ENCODE measurements at places on chromosomes 3 and 15.

DNA sequence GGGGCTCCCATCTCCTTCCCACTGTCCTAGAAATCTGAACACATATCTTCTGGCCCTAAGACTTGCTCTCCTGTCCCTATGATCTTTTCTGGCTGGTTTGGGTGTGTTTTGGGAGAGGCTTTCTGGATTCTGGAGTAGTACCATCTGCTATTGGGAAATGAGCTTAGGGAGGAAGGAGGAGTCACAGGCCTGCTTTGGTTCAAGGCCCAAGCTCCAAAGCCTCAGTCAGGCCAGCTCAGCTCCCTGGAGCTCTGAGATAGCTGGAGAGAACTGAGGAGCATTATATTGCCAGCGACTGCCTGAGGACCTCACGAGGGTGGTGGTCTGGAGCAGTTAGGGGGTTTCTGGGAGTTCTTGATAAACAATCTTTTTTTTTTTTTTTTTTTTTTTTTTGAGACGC lies 18.7 kb downstream of the RASGRF1 start:
- no peak for DNase-seq

GRCh38 chr3:13620281-13620680 lies 71.4 kb downstream of the FBLN2 start:
- no peak for DNase-seq

DNA sequence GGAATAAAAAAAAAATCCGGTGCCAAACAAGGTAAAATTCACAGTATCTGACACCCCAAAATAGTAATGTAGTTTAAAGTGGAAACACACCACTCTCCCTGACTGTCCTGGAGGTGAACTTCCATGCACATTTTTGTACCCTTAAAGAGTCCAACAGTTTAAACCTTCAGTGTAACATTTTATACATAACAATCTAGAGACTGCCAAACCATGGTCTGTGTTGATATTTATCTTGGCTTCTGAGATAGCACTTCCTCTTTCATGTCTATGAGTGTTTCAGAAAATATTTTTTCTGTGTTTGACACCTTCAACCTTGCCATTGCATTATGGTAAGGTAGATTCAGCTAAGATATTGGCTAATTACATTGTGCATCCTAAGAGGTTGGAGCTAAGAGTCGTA lies 13.9 kb downstream of the TMEM45A start:
- DNase-seq = no peak

- DNase-seq = no peak
These were observed 51.2 kb downstream of the MCTP2 start for GRCh38 chr15:94282269-94283250.

- DNase-seq = no peak
These were observed 287.8 kb upstream of the UMPS start for GRCh38 chr3:124442463-124442862.

GRCh38 chr3:66186545-66186944 lies 34.3 kb upstream of the SLC25A26 start:
- no peak for DNase-seq

- no peak for DNase-seq
These were observed 28.4 kb downstream of the MCCC1 start for GRCh38 chr3:183070892-183071291.

DNA sequence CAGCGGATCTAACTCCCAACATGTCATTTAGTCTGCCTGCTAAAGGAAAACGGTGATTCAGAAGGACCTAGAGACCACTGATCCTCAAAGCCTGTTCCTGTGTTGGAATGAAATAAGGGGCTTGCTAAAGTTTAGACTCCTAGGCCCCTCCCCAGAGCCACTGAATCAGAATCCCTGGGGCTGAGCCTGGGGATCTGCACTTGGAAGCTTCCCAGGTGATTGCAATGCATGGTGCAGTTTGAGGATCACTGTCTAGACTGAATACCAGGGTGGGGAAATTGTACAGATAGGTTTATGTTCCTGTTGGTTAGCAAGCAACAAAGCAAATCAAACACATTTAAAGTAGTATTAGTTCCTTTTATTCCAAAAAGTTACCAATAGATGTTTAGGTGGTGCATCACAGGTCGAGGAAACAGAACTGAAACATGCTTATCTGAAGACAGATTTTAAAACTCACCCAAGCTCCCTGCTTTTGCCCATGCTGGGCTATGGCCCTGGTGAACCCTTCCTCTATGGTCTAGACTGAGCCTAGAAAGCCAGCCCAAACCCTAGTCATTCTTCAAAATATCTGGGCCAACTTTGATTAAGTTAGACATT lies 29.6 kb upstream of the SPTBN5 start:
- DNase-seq = no peak

GRCh38 chr15:75565062-75565970 lies 13.8 kb downstream of the PTPN9 start:
- no peak for DNase-seq

DNA sequence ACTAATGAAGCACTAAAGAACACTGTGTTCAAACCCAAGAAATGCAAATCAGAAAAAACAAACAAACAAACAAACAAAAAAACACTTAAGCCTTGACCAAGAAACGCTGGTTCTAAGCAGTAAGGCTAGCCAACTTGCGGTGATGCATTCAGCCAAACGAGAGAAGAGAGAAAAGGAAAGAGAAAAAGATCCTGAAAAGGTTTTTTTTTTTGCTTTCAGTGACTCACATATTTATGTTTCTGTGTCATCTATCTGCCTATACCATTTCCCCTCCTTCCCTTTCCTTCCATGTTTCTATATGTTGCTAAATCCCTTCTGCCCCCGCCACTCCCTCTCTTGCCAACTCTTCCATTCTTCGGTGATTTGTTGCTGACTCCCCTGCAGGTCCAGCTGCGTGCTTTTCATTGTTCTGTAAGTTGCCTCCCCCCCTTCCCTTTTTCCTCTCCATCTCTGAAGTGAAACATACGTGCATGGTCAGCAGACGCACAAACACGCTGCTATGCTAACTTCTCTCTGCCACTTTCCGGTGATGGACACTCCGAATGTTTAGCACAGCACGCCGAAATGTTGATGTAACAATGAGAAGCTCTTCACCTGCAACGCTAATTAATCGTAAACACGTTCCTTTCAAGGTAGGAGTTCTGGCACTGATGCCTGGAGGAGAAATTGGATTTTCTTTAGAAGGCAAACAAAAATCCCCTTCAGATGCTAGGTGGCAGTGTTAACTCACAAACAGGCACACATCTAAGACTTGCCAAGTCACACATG lies 154.4 kb downstream of the TUSC7 start:
- DNase-seq = no peak

DNA sequence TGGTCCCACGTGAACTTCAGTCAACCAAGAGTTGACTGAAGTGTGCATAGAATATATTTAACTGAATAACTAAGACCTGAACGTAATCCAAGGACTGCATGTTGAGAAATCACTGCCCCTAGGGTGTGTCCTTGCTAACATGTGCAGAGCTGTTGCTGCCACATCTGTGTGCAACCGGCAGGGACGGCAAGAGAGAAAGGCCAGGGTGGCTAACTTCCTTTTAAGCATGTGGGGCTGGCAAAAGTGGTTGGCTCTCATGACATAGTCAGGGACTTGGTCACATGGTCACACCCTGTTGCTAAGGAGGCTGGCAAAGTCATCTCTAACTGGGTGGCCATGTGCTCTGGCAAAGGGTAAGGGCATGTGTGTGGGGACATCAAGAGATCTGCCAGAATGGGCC lies 52.4 kb downstream of the GASK1A start:
- DNase-seq = no peak

GRCh38 chr15:58880320-58880719 lies 53.2 kb downstream of the SLTM start:
- no peak for DNase-seq

DNA sequence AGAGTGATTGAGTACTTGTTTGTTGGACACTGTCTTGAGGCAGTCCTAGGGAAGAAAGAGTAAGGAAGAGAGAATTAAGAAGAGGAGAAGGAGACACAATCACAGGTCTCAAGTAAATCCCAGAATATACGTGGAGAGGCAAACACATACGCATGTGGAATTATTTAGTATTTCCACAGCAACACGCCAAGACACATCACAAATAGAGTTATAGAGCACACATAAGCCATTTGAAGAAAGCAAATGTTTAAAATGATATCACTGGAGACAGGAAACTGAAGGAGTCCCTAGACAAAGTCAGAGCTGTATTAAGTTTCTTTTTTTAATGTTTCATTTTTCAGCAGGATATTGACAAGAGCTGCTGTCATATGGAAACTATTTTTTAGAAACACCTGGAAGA lies 206.1 kb upstream of the LRIG1 start:
- no peak for DNase-seq
